Cerebellar nuclear complex (tissue), 1 donor: ENCODE measurements at places on chromosomes 6 and 20.

DNA sequence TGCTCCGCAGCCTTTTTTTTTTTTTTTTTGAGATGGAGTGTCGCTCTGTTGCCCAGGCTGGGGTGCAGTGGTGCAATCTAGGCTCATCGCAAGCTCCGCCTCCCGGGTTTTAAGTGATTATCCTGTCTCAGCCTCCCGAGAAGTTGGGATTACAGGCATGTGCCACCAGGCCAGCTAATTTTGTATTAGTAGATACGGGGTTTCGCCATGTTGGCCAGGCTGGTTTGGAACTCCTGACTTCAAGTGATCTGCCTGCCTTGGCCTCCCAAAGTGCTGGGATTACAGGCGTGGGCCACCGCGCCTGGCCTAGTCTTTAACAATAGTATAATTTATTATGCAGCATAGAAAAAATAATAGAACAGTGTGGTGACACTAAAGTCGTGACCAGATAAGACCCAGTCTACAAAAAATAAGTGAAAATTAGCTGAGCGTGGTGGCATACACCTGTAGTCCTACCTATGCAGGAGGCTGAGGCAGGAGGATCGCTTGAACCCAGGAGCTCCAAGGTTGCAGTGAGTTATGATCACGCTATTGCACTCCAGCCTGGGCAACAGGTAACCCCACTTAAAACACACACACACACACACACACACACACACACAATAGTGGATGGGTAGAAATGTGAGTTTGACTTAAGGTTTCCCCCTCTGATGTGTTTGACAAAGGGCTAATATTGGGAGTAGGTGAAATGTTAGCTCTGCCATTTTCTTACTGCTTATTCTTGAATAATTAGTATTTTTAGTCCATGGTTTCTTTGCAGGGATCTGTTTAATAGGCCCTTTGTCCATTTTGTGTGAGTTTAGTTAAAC, 6.5 kb downstream of the PIM1 start:
- no peak for DNase-seq

DNA sequence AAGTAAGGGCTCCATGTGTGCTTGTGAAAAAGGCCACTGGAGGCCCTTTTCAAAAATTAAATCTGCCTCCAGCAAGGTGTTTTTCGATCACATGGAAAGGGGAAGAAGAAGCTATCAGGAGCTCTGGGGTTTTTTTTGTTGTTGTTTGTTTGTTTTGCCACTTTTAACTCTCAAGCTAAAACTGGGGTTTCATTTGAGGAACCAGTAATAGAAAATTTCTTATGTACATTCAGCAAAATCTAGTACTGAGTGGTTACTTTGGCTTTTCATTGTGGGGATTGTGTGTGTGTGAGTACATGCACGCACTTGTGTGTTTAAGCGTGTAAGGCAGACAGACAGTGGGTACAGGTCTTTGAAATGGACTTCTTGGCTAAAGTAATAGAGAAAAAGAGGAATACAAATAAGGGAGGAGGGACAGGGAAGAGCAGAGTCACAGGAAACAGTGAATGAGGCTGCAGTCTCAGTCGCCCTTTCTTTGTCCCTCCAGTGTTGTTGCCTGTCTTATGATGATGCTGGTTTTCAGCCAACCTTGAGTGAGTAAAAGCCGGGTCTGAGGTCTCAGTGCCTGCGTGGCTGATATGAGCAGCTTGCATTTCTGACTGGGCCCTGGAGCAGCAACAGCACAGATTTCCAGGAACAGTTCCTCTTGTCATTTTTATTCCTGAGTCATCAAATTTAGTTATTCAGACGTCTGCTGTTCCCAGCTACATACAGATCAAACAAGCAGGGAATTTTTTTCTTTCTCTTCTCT, 26.2 kb downstream of the SLC16A10 start:
- DNase-seq, result no peak

DNA sequence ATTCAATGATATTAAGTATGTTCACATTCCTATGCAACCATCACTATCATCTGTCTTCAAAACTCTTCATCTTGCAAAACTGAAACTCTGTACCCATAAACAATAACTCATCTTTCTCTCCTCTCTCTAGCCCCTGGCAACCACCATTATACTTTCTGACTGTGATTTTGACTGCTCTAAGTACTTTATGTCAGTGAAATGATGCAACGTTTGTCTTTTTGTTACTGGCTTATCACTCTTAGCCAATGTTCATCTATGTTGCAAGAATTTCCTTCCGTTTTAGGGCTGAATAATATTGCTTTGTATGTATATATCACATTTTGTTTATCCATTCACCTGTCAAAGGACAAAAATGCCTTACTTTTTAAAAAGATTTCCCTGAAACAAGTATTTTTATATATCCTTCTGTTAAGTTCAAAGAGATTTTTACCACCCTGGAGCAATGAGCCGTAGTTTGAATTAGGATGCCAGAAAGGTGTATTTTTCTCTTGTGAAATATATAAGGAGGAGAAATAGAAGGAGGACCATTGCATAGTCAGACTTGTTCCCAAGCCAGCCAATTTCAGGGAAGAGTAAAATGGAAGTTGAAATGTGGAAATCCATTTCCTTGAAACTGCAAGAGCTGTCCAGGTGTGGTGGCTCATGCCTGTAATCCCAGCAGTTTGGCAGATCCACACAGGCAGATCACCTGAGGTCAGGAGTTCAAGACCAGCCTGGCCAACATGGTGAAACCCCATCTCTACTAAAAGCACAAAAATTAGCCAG, 4.0 kb upstream of the CGAS start:
- DNase-seq, result no peak

DNA sequence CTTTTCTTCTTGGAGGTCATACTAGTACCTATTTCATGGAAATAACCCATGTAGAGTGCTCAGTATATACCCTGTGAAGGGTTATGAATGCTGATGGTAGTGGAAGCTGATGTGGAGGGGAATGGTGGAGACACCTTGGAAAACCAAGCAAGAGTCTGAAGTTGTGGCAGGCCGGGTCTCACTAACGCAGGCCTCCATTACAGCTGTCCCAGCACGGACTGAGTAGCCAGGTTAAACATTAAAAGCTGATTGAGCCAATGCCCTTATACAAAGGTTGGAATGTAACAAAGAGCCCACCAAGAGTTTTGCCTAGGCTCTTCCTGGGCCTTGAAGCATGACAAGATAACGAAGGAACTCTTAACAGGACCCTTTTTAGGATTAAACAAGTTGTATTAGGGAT, 2.1 kb upstream of the PCMTD2 start:
- DNase-seq, result no peak

- DNase-seq, result no peak
Measured at GRCh38 chr6:130681028-130681427, 146.2 kb upstream of the SMLR1 start.

GRCh38 chr6:38876475-38876874, 161.4 kb downstream of the DNAH8 start:
- no peak for DNase-seq

- DNase-seq, result no peak
Measured at GRCh38 chr6:139659196-139659595, 284.7 kb upstream of the CITED2 start.

GRCh38 chr20:58760856-58761255, 68.3 kb downstream of the NPEPL1 start:
- no peak for DNase-seq

GRCh38 chr6:105499931-105500330, 97.0 kb upstream of the PREP start:
- DNase-seq, result no peak

- no peak for DNase-seq
Measured at GRCh38 chr6:31227143-31227542, 44.7 kb downstream of the HLA-C start.

DNA sequence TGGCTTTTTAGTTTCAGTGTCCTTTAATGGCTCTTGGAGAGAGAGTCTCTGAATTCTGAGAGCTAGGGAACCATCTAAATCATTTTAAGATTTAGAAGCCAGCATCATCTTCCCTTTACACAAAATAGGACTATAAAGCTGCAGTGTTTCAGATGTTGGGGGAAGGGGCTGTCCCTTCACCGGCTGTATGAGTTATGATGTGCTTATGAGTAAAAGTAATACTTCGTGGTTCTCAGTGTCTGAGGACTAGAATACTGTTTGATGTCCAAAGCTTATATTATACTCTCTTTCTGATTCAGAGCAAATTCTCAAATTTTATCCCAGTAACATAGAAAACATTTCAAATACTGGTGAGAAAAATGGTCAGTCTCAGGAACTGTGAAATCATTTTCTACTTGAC, 63.5 kb upstream of the FAM8A1 start:
- DNase-seq, result no peak

GRCh38 chr6:89679215-89680120, 40.9 kb upstream of the LYRM2 start:
- DNase-seq, result no peak

- no peak for DNase-seq
Measured at GRCh38 chr6:32845384-32845884, 1.6 kb upstream of the PSMB8 start.

DNA sequence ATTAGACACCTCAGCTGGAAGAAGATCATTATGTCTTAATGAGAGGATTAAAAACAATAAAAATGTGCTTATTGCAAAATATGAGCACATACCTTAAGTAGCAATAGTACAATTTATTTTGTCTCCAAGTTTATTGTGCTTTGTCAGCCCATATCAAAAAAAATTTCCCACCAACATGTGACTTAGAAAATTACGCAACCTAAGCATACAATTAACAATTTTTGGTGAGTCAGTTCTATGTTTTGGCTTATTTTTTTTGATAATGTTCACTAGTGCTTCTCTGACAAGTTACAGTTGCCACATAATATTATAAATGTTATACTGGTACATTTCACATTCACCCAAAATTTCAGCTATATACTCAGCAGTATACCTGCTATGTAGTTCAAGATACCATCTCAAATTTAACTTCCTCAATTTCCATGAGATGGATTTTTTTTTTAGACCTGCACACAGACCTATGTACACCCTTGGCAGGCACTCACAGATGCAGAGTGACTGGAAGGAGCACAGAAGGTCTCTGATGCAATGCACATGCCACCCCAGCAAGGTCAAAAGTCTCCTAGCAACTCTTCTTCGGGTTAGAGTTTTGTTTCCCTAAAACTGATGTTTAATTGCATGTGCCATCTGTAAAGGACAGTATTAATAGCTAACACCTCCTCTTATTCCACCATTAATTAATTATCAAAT, 112.4 kb downstream of the PRKN start:
- DNase-seq, result no peak

GRCh38 chr6:169800668-169801395, 49.4 kb downstream of the ERMARD start:
- no peak for DNase-seq

GRCh38 chr20:37726321-37726720, 32.5 kb downstream of the CTNNBL1 start:
- DNase-seq, result no peak

DNA sequence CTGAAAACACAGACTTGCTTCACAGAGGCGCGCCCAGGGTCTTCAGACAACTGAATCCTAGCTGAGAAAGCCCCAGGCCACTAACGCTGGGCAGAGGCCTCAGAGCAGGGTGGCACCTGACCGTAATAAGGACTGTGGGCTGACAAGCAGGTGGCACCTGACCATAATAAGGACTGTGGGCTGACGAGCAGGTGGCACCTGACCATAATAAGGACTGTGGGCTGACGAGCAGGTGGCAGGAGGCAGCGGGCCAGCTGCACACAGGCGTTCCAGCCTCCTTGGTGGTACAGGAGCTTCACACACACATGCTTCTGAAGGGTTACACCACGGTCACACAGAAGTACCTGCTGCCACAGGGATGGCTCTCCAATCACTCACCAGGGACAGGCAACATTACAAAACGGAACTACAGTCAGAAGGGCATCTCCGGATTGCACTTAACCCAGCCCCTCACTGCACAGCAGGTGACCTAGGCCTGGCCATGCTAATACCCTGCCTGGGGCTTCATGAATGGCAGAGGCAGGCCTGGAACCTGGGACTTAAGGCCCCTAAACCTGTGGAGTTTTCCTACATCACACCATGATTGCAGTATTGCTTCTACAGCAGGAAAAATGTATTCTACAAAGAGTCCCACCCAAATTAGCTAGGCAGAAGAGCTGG, 50.8 kb downstream of the PSMG4 start:
- DNase-seq, result no peak

GRCh38 chr6:150631984-150632642, 32.4 kb downstream of the PLEKHG1 start:
- no peak for DNase-seq

GRCh38 chr6:79780881-79781280, 149.8 kb downstream of the SH3BGRL2 start:
- no peak for DNase-seq

GRCh38 chr20:54620611-54621010, 145.2 kb downstream of the DOK5 start:
- no peak for DNase-seq

DNA sequence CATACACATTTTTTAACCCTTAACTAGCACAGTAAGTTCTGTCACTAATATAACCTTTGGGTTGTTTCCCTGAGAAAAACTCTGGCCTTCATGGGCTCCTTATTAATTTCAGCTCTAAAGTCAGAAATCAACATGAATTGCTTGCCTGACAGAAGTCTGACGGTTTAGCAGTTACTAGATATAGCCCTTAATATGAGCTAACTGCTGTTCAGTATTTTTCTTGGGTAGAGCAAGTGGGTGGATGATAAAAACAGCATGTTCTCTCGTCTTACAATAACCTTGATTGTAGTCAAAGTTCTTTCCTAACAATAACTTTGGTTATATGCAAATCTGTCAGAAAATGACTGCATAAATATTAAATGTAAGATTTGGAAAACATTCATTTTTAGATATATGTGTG, 81.0 kb downstream of the SH3BGRL2 start:
- DNase-seq, result no peak

- DNase-seq, result no peak
Measured at GRCh38 chr20:44038681-44039123, 124.0 kb downstream of the TOX2 start.

DNA sequence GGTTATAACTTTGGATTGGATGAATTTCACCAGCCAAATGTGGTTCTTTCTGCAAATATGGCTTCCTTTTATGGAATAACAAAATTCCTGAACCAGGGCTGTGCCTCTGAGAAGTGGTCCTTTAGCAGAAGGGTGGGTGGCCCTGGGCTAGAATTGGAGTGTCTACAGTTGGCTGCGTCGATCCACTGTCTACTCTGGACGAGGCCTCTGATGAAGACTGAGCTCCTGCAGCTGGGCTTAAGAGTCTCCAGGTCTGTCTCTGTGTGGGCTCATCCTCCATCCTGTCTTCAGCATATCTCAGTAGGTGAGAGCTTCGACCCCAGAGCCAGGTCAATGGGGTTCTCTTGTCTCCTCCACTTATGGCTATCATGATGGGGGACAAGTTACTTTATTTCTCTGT, 166.3 kb upstream of the PMEPA1 start:
- DNase-seq, result no peak

GRCh38 chr20:8005575-8006366, 13.8 kb downstream of the TMX4 start:
- no peak for DNase-seq

- DNase-seq, result no peak
Measured at GRCh38 chr20:47067776-47068175, 173.1 kb downstream of the EYA2 start.

GRCh38 chr6:88455317-88455716, 289.2 kb upstream of the CNR1 start:
- no peak for DNase-seq

DNA sequence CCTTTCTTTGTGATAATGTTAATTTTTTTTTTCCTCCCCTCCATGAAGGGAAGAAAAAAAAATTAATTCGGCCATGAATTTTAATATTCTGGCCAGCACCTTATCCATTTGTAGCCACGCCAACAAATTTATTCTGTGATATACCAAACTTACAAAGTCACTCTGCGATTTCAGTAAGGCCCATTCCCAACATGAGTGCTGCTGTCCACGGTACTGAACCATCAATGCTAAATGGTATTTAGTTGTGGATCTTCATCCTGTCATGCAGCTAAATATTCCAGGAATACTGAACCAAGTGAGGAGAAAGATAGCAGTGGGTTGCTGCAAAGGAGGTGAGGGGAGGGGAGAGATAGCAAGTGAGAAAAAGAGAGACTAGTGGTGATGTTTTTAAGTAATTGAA, 19.5 kb upstream of the RSPH4A start:
- DNase-seq, result no peak
